NCI-H1048 (cell line): ENCODE measurements at places on chromosomes 16 and 17.

GRCh38 chr16:77775911-77776909 is 12.2 kb upstream of the VAT1L start:
- no peak for DNase-seq

GRCh38 chr16:85464383-85465305 is 148.5 kb upstream of the GSE1 start:
- DNase-seq, result no peak

- no peak for DNase-seq
These were observed 41.7 kb downstream of the PIPOX start for GRCh38 chr17:29084541-29085146.

GRCh38 chr16:65662256-65662655 is 540.4 kb upstream of the CDH11 start:
- DNase-seq, result no peak

GRCh38 chr16:1990351-1991134 is 773 bp downstream of the SYNGR3 start:
- no peak for DNase-seq

DNA sequence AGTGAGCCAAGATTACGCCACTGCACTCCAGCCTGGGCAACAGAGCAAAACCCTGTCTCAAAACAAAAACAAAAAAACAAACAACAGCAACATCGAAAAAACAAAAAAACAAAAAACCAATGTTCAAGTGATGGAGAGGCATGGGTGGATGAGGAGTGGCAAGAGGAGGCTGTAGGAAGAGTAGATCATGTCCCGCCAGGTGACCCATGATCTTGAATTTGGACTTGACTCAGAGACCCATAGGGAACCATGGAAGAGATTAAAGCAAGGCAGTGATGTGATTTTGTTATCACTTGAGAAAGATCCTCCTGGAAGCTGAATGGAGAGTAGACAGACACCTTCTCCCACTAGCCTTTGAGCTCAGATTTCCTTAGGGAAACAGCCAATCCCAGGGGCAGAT is 11.2 kb downstream of the ABAT start:
- DNase-seq, result no peak

- no peak for DNase-seq
These were observed 16.0 kb upstream of the CMTM4 start for GRCh38 chr16:66712512-66712911.

DNA sequence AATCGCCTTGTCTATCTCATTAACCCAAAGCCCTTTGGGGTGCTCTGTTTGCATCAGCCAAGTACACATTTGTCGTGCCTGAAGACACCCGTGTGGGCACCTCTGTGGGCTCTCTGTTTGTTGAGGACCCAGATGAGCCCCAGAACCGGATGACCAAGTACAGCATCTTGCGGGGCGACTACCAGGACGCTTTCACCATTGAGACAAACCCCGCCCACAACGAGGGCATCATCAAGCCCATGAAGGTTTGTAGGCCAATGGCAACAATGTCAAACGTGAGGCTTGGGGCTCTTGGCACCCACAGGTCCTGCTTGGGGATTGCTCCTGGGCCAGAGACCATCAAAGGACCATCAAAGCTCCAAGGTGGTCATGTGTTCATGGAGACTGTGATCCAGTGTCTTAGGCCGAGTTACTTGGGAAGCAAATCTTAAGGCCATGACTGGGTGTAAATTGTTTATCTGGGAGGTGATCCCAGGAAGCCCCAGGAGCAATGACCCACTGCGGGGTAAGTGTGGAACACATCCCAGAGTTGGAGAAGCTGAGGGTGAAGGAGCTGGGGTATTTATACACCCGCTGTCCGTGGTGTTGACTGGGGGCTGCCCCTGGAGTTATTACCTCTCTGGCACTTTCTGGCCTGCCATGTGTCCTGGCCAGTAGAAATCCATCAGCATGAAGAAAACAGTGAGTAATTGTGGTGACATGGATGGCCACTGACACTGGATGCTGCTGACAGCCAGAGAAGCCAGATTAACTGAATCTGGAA is 24.0 kb downstream of the CDH5 start:
- DNase-seq, result no peak

- no peak for DNase-seq
These were observed 79.5 kb upstream of the FOXF1 start for GRCh38 chr16:86430814-86431213.

- DNase-seq, result no peak
These were observed 16.7 kb downstream of the TPSG1 start for GRCh38 chr16:1208239-1208830.

- no peak for DNase-seq
These were observed 27.9 kb upstream of the OR4D1 start for GRCh38 chr17:58120195-58120822.

GRCh38 chr17:27446569-27447301 is 9.5 kb upstream of the KSR1 start:
- no peak for DNase-seq

- DNase-seq, result no peak
These were observed 17.4 kb downstream of the ITPRIPL2 start for GRCh38 chr16:19130852-19131824.

GRCh38 chr16:81316176-81316496 is 1.4 kb downstream of the GAN start:
- no peak for DNase-seq

GRCh38 chr16:6363896-6364607 is 968.6 kb upstream of the RBFOX1 start:
- DNase-seq, result no peak

GRCh38 chr16:11383481-11384183 is 38.4 kb downstream of the RMI2 start:
- no peak for DNase-seq

GRCh38 chr16:48498769-48499631 is 111.0 kb downstream of the N4BP1 start:
- no peak for DNase-seq

DNA sequence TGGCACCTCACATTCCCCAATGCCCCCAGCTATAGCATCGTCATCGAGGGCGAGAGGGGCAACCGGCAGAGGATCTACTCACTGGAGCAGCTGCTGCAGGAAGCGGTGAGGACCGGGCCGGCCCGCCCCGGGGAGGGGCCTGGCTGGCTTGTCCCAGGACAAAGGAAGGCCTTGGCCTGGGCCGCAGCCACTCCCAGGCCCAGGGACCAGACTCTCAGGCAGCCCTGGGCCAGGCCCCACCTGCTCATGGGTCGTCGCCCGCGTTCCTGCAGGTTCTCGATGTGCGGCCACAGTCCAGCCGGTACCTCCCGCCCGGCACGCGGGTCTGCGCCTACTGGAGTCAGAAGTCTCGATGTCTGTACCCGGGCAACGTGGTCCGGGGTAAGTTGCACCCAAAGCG is 53.4 kb downstream of the ACTG1 start:
- DNase-seq, result no peak

DNA sequence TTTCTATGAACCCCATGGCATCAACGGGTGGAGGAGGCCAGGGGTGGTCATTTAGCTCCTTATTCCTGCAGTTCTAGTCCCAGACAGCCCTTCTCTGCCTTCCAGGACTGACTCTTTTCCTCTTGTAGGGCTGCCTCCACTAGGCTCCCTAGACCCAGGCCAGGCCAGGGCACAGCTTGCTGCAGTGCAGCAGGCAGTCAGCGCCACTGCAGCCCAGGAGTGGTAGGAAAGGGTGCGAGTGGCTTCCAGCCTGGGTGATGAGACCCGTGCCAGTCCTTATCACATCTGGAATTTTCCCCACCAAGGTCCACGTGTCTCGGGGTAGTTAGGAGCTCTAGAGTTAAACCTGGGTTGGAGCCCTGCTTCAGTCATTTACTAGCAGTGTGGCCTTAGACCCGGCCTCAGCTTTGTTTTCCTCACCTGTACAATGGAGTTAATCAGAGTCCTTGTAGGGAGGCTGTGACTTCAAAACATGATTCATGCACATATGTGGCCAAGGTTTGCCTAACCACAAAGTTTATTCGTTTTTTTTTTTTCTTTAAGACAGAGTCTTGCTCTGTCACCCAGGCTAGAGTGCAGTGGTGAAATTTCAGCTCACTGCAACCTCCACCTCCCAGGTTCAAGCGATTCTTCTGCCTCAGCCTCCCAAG is 4.7 kb downstream of the SLC5A11 start:
- no peak for DNase-seq

DNA sequence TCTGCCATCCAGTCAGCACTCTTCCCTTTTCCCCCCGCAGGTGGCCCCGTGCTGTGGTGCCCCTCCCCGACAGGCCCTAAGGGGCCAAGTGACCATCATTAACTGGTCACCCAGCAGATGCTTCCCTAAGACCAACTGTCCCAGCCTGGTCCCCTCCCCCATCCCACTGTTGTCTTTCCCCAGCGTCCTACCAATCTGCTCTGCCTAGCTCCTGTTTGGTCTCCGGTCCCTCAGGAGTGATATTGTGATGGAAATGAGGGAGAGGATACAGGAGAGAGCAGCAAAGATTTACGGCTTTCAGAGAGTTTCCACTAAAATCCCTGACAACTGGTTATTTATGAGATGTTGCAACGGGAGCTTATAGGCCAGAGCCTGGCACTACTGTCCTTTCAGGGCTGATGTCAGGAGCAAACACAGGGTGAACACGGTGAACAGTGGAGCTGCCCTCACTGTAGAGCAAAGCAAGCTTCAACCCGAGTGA is 1.4 kb upstream of the TTLL6 start:
- no peak for DNase-seq

DNA sequence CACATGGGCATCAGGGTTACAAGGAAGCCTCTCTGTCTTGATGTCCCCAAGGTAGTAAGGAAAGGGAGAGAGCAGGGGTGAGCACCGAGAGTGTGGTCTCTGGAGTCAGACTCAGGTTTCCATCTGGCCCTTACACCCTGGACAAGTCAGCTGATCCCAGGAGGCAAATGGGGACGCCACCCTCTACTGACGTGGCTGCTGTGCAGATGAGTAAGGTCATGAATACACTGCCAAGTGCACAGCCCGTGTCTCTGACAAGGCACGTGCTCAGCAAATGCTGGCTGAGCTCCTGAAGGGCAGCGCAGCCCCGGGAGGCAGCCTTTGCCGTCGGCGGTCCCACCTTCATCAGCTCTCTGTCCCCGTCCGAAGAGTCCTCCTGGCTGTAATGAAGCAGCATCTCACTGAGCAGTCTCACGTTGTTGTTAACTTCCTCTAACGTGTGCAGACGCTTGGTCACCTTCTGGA is 19.4 kb downstream of the GGA3 start:
- no peak for DNase-seq

GRCh38 chr17:20961586-20961985 is 81.2 kb downstream of the USP22 start:
- no peak for DNase-seq

DNA sequence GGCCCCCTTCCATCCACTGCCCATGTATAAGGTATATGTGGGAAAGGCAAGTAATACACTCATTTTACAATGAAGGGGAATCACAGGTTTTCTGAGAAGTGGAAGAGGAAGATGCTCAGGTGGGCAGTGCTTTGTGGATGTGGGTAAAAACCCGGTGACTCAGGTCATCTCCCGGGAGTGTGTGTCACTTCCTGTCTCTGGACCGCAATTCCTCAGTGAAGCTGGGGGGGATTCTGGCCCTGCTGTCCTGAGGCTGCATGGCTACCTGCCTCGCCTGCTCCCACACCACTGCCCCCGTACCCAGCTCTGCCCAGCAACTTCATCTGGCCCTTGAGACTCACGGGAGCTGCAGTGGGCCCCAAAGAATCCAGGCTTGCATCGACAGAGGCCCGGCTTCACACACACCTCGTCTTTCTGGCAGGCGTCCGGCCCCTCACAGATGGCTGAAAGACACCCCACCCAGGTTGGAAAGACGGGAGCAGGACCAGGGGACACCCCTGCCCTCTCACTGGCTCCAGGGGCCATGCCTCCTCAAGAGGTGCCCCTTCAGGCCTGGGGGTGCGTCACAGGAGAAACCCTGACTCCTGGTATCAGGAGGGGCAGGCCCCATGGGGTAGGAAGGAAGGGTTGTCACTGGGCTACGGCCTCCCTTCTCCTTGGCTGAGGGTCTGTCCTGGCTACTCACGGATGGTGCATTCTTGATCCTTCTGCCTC is 882 bp downstream of the SCARF1 start:
- DNase-seq, result no peak

DNA sequence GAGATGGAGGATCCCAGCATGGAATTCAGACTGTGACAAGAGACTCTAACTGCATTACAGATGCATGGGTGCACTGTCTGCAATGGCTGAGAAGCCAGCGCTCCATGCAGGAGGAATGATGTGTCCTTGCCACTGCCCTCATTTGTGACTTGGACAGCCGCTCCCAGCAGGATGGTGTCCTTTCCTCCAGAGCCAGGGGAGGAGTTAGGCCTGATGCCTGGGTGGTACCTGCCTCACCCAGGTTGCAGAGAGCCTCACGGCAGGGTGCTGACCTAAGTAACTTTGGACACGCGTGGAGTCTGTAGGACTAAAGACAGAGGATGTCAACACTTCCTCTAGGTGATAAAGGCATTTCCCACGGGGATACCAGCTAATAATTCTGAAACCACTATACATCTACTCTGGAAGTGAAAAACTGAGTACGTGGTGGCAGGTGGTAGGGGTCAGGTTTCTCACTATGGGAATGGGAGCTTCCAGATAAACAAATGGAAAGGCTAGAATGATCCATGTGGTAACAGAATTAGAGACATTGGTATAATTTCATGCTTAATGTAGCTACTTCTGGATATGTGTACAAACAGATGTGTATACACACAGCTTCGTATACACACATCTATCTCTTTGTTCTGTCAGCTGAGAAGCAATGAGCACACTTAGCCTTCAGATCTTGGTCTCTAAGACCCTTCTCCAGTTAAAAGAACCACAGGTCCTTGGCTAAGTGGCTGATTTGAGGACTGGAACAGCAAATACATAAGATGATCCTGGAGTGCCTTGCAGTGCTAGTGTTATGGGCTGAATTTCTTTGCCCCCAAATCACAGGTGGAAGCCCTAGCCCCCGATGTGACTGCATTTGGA is 13.7 kb upstream of the CSNK1D start:
- DNase-seq, result no peak

GRCh38 chr16:82263521-82264143 is 93.6 kb upstream of the MPHOSPH6 start:
- no peak for DNase-seq

GRCh38 chr17:19579867-19580565 is 46.4 kb downstream of the SLC47A1 start:
- no peak for DNase-seq

DNA sequence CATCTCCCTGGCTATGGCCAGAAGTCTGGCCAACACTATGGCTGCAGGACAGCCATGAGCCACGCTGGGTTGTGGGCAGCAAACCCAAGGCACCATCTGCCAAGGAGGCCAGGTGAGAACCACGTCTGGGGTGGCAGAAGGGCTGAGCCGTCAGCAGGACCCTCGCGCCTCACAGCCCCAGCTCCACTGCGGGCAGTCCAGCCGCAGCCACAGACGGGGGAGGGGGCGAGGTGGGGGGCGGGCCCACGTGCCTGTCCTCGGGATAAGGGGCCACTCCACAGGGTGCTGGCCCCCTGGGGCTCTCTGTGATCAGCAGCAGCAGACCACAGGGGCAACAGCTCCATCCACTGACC is 6.5 kb upstream of the BAIAP2 start:
- no peak for DNase-seq

- no peak for DNase-seq
These were observed 109.0 kb downstream of the RAP1GAP2 start for GRCh38 chr17:2905269-2905668.

DNA sequence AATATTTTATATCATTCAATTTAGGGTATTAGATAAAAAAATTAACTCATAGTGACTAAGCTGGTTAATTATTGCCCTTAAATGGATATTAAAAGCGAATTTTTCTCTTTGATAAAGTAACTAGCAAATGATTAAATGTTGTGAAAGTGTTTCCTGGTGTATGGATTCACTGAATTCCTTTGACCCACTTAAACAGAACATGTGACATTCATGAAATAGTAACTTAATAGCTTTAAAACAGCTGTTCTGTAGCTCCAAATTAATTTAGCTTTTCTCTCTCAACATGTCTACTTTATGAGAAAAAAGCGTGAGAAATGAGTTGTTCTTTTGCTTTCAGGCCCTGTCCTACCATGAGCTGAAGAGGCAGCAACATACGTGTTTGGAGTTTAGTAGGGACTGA is 36.4 kb upstream of the APPBP2 start:
- no peak for DNase-seq
